Esophagus squamous epithelium (tissue), 5 donors: ENCODE measurements at places on chromosomes 3 and 15.

- no peak for DNase-seq
Measured at GRCh38 chr3:64188810-64189560, 36.3 kb downstream of the PRICKLE2 start.

DNA sequence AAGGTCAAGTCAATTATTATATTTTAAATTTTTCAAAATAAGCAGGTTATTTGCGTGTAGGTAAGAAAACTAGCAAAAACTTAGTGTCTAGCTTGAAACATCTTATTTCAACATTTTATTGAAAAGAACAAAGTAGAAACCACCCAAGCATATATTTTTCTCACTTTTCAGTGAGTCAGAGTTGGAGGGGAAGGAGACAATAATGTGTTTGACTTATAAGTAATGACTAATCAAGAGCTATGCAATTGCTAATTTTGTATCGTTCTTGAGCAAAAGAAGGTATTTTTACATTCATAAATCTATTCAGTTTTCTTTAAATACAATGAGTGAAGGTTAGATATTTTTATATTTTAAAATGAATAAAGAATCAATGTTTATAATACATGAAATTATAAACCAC lies 54.4 kb upstream of the P2RY1 start:
- DNase-seq = no peak

DNA sequence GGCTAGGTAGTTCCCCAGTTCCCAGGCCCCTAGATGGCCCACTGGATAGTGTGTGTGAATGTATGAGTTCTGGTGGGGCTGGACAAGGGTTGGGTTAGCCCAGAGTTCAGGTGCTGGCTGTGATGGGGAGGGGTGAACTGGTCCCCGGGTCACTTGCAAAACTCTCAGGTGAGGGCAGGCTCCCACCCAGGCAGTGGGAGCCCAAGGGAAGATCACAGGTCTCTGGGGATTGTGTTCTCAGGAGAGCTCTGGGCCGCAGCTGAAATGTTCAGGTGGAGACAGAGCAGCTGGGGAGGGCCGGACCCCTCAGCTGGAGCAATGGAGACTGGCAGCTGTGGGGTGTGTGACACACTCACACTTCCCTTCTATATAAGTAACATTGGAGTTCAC lies 12.8 kb upstream of the FAM98B start:
- no peak for DNase-seq

DNA sequence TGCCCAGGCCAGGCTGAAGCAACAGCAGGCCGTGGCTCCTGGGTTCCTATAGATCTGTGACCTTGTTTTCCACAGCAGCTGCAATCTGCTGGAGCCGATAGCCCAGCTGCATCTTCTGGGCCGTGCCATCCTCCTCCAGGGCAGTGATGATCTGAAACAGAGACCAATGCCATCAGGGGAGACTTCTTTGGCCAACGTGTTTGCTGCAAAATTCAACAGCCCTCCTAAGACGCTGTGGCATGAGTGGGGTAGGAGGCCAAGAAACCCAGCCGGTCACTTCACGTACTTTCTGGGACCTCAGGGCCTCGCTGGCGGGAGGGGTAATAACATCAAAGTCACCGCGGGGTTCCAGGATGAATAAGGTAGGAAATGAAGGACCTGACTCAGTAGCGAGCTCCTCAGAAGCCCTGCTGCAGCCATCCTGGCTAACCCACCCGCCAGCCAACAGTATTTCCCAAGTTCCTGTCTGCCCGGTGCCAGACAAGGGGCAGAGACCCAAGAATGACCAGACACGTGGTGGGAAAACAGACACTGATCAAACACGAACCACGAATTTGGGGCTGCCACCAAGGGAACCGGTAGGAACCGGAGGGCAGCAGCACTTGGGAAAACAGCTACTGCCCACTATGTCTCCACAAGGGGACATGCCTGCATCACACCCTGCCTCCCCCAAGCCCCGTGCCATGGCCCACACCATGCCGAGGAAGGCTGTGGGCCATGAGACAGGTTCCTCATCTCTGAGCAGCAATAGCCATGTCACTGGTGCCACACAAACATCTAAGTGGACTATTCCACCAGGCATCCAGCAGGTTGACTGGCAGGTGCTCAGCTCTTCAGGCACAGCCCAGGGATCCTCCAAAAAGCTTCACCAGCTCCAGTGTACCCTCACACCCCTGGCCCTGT lies 25.2 kb downstream of the PLXNB1 start:
- DNase-seq = no peak

- DNase-seq = no peak
Measured at GRCh38 chr3:182508919-182509711, 284.2 kb upstream of the ATP11B start.

- no peak for DNase-seq
Measured at GRCh38 chr15:68558318-68559305, 20.2 kb upstream of the CORO2B start.
